ENCODE measurements at places on chromosomes 1 and 21. TPM values are rescaled to one million over a fixed set of nuclear protein-coding genes. Genes with fewer than 3 reads are reported as not detected.

Gene PRELP
- 14.8 TPM for total RNA-seq

GRCh38 chr1:29272147-29272907, 36.0 kb downstream of the PTPRU start:
- DNase-seq = no peak

- no peak for DNase-seq
Observed at GRCh38 chr1:20031161-20031560, 38.8 kb upstream of the PLA2G5 start.

DNA sequence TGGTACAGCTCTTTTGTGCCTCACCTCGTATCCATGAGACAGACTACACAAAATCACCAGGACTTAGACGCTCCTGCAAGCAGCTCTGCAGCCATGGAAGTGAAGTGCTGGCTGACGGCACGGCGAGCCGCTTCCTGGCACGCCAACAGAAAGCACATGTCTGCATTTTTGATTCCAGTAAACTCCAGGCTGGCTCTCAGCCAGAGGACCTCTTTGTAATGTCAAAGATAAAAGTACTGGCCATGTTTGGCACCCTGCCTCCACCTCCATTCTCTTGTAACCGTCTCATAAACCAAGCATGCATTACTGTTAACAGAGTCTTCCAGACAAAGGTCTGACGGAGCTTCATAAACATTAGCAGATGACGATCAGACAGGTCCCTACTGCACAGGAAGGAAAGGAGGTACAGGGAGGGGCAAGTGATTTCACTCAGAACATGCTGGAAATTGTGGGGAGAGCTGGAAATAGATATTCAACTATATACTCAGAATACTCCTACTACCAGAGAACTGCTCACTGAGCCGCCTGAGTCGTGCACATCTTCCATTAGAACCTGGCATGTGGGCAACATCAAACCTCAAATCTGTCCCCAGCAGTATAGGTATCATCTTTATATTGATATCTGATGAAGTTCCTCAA, 632.0 kb downstream of the SMYD3 start:
- DNase-seq = peak; percentile 80

DNA sequence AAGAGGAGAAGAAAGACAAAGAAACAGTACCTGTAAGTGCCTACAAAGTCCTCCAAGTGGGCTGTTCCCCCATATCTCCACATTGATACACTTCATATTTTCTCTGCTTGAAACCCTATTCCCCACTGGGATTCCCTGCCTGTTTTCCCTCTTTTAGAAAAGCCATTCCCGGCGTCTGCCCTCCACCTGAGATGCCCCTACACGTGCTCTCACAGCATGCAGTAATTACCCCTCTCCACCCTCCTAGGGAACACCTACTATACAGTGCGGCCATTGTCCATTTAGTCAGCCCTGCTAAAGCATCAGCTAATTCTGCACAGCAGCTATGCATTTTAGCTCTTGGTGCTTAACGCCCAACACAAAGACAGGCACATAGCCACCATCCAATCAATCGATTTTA, 135.7 kb upstream of the TIAM1 start:
- no peak for DNase-seq

DNA sequence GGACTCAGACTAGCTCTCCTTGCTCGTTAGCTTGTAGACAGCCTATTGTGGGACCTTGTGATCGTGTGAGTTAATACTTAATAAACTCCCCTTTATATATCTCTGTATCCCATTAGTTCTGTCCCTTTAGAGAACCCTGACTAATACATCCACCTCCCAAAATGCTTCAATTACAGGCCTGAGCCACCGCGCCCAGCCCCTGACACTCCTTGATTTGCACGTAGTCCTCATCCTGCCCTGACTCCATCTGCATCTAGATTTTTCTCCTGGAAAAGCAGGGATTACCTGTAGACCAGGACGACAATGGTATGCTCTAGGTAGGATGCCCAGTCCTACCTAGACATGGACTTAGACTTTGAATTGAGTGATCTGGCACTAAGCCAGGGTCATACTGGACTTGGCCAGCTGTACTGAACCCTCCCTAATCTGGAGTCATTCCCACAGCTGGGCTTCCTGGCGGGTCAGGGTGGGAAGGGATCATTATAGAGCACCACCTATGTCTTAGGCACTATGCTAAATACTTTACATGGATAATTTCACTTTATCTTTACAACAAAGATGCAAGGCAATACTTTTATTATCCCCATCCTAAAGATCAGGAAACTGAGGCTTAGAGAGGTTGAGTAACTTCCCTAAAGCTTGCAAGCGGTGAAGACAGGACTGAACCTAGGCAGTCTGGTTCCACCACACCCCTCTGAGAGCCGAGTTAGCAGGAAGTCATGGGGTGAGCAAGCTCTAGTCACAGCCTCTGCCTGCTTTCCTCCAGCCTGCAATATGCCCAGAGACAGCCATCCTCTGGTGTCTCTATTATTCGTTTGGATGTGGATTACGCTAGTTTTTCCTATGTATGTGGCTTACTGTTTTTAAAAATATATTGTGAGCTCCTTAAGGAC, 89.4 kb downstream of the DTL start:
- peak; percentile 35 for DNase-seq

DNA sequence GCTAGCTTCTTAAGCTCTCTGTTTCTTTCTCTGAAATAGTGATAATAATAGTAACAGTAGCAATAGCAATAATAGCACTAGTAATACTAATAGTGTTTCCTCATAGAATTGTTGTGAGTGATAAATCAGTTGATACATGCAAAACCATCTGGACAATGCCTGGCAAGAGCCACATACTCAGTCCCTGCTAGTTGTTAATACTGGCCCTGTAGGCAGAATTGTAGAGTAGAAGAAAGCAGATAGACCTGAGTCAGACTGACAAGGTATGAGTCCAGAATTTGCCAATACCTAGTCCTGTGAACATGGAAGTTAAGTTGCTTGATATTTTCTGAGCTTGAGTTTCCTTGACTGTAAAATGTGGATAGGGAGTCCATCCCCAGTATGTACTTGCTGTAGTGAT, 171.9 kb downstream of the C1orf21 start:
- no peak for DNase-seq

GRCh38 chr1:226557424-226557823, 8.9 kb downstream of the STUM start:
- DNase-seq = no peak

DNA sequence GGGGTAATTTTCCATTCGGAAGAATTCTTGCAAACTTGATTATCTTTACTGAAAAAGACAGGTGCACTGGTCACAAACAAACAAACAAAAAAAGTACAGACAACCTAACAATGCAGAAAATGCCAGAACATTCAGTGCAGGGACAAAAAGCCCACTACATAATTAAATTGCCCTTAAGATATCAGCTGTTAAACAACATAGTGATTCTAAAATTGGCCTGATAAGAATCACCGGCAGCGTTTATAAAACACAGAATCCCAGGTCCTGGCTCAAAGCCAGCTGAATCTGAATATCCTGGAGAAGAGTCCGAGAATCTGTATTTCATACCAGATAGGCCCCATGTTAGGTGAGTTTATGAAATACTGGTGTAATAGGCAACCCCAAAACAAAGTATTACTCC, 6.1 kb downstream of the PLPP3 start:
- DNase-seq = no peak

DNA sequence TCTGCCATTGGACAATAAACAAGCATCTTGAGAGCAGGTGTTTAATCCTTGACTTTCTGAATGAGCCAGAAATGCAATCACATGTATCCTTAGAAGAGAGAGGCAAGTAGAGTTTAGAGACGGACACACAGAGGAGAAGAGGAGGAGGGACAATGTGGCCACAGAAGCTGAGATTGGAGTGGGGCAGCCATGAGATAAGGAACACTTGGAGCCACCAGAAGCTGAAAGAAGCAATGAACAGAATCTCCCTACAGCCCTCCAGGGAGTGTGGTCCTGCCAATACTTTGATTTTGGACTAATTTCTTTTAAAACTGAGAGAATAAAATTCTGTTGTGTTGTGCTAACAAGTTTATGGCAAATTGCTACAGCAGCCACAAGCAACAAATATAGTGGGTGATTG, 141.0 kb downstream of the ATP6V1G3 start:
- DNase-seq = no peak

DNA sequence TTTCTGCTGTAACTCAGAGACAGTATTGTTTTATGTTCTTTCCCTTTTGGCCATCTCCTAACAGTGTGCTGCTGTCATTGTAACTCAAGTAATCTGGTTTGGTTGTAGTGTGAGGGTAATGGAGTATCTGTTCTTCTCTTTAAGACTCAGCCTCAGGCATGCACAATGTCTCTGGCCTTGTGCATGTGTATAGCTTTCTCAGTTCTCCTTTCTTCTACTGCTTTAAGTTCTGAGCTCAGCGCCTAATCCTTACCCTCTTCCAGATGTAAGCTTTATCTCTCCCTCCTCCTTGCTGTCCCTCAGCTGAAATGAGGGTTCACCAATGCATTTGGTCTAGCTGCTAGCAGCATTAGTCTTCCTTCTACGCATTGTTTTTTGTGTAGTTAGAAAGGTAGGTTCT, 1420.4 kb upstream of the PRMT6 start:
- DNase-seq = no peak

Gene RBM15
- total RNA-seq = 21.4 TPM

Gene KCNJ9
- total RNA-seq = not detected

Gene PTCH2
- total RNA-seq = 0.99 TPM

Gene GNG4
- total RNA-seq = 0.66 TPM

Gene PLA2G2D
- total RNA-seq = not detected

GRCh38 chr21:46424039-46424591, 34.6 kb upstream of the DIP2A start:
- DNase-seq = no peak

GRCh38 chr1:228900886-228901392, 165.7 kb downstream of the RHOU start:
- DNase-seq = no peak

- no peak for DNase-seq
Observed at GRCh38 chr1:31768407-31768907, 4.3 kb upstream of the ADGRB2 start.

Gene PAX7
- total RNA-seq = not detected

Gene TMEM82
- total RNA-seq = not detected

DNA sequence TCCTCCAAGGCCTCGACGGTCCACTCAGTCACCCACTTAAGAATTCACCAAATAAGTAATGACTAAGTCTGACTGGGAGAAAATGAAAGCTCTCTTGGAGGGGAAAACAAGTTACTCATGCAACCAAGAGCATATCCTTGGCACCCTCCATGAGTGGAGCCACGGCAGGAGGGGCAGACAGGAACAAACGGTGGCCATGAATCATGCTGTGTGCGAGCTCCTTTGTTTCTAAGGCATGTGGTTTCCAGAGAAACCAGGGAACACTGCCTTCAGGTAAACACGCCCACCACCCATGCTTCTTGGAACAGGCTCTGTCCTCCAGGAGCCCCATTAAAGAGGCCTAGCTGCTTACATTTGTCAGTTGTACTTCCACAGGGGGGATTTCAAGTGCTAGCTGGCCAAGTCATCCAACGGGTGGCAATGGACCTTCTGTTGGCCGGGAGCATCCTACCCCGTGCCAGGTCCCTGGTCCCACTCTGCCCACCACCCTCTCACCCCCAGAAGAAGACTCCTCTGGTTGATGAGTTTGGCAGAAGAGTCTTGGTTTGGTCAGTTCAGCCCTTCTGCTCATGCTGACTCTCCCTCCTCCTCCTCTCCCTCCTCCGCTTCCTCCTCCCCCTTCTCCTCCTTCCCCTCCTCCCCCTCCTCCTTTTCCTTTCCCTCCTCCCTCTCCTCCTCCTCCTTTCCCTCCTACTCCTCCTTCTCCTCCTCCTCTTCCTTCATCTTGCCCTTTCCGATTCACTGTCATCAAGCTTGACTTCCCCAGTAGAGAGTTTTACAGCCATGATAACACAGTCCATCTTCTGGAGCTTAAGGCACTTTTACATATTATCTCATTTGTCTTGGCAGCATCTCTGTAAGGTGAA, 107.6 kb downstream of the CCDC185 start:
- no peak for DNase-seq

DNA sequence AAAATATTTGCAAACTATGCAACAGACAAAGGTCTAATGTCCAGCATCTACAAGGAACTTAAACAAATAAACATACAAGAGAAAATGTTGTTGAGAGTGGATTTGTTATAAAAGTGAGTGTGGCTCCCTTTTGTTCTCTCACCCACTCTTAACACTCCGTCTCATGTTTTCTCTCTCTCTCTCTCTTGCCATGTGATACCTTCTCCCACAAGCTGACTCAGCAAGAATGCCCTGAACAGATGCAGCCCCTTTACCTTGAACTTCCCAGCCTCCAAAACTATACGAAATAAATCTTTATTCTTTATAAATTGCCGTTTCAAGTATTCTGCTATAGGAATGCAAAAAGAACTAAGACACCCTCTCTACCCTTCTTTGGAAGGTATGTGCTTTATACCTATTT, 234.1 kb downstream of the ADGRL2 start:
- DNase-seq = no peak
